Activated T-helper 1 cell treated with anti-CD3 and anti-CD28 coated beads, Interleukin-12 subunit alpha, Interleukin-12 subunit beta, Interleukin-2, Interleukin-4 antibody, amounts not matched to agents 30 ng/mL and 10 ng/mL and 1 ng/mL, durations not matched to agents 14 hours and 24 hours and 36 hours (primary cell): ENCODE measurements at places on chromosomes 7 and 10.

- DNase-seq = no peak
Observed at GRCh38 chr7:28219793-28220192, 39.2 kb upstream of the JAZF1 start.

DNA sequence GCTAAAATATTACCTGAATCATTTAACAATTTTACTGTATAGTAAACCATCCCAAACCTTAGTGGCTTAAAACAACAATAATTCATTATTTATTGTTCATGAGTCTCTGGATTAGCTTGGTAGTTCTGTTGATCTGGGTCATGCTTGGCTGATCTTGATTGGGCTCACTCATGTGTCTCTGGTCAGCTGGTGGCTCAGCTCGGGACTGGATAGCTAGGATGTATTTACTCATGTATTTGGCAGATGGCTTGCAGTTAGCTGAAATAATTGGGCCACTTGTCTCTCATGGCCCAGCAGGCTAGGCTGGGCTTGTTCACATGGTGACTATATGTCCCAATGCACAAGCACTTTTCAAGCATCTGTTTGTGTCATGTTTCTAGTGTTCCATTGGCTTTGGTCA lies 262.8 kb downstream of the BBS9 start:
- no peak for DNase-seq

- DNase-seq = no peak
Observed at GRCh38 chr7:37964196-37964595, 43.8 kb downstream of the EPDR1 start.

- DNase-seq = no peak
Observed at GRCh38 chr10:13891128-13892000, 304.6 kb downstream of the PRPF18 start.

GRCh38 chr7:42572056-42572455 lies 335.0 kb upstream of the GLI3 start:
- DNase-seq = no peak

- no peak for DNase-seq
Observed at GRCh38 chr10:120511165-120511564, 54.1 kb downstream of the PLPP4 start.
